ENCODE measurements at places on chromosomes 7 and 10.

GRCh38 chr7:147296986-147297385, 1180.4 kb downstream of the CNTNAP2 start:
- DNase-seq = peak; percentile 0

DNA sequence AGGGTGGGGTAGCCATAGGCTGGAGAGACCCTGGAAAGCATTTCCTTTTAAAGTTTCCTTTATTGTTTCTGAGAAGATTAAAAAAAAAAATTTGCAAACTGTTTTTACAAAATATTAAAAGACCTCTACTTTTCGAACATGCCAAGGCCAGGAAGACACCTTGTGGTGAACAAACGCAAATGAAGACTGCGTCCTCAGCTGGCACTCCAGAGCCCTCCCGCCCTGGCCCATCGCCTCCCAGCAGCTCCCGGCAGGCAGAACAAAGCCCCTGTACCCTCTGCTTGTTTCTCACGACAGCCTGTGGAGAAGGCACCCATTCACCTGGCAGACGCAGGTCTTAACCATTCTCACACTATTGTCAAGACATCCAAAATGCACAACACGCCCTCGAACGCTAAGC, 56.4 kb downstream of the ESYT2 start:
- no peak for DNase-seq

DNA sequence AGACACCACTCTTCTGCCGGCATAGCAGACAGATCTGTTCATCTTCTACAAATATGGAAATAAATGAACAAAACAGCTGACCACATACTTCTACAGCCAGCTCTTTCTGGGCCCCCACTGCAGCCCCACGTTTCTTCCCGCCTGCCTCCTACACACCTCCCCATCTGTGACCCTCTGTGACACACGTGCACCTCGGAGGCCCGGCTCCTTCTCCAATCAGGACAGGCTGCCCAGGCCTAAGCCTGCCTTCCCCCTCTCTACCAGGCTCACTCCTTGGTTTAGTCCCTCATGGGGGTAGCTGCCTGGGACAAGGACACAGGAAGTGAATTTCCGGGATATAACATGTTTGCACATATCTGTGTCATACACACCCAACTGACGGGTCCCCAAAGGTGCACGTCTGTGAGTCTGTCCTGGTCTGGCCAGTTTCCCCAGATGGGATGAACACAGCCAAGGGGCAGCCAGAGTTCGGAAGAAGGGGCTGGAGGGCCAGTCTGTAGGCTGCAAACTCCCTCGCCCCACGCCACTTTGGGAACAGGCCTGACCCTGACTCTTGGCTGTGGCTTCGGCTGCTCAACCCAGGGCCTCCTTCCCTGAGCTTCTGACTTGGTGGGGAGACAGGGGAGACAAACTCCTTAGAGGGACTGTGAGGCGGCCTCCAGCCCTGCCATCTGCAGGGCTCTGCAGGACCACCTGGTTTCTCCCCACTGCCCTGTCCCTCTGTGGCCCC, 30.3 kb downstream of the PITRM1 start:
- DNase-seq = no peak

GRCh38 chr7:129169686-129170440, 18.6 kb upstream of the SMO start:
- no peak for DNase-seq

- no peak for DNase-seq
Measured at GRCh38 chr7:95716357-95717122, 55.8 kb upstream of the DYNC1I1 start.

- no peak for DNase-seq
Measured at GRCh38 chr7:128112018-128112780, 81.0 kb upstream of the LRRC4 start.

GRCh38 chr10:27643301-27643700, 102.3 kb downstream of the MKX start:
- DNase-seq = no peak

GRCh38 chr7:43588477-43589132, 5.7 kb downstream of the STK17A start:
- no peak for DNase-seq

GRCh38 chr10:91977491-91977890, 53.9 kb downstream of the BTAF1 start:
- no peak for DNase-seq

GRCh38 chr7:131077735-131078134, 249.9 kb upstream of the MKLN1 start:
- no peak for DNase-seq

DNA sequence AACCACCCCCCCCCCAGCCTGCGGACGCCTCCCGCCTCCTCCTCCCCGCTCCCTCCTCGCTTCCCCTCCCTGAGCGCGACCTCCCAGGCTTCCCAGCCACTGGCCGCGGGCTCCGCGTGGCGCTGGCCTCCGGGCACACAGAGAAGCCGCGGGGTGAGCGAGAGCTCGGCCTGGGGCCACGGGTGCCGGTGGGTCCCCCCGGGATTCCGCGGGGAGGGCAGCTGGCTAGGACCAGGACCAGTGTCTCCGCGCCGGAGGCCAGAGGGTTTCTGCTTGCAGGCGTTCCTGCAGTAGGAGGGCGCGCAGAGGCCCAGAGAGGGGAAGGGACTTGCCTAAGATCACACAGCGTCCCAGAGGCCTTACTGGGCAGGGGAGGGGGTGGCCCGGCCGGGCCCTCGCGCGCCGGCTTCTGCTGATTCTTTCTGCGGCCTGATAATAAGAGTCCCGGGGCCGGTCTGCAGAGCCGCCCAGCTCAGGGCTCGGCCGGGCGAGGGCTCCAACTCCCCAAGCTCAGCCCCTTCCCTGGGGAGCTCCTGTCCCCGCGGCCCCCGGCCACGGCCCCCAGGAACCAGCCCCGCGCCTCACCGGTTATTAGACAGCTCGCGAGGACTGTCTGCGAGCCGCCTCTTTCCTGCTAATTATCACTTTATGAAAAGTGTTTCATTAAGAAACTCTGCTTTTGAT, 10.1 kb downstream of the UNCX start:
- DNase-seq = no peak

DNA sequence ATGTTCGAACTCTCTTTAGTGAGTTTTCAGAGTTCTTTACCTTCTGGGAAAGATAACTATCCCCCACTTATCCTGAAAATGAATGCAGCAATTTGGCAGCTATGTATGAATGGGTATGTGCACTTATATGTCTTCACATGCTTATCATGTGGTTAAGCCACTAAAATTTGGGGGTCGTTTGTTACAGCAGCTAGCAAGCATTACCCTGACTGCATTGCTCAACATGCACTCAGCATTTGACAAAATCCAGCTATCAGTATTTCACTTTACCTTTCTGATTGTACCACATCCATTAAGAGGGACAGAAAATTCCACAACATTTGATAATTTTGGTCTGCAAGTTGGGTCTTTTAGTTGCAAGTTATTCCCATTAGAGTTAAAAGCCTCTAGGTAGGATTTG, 9.7 kb downstream of the CUZD1 start:
- DNase-seq = no peak

- peak; percentile 70 for DNase-seq
Measured at GRCh38 chr10:30435073-30435422, 1.1 kb downstream of the MAP3K8 start.

DNA sequence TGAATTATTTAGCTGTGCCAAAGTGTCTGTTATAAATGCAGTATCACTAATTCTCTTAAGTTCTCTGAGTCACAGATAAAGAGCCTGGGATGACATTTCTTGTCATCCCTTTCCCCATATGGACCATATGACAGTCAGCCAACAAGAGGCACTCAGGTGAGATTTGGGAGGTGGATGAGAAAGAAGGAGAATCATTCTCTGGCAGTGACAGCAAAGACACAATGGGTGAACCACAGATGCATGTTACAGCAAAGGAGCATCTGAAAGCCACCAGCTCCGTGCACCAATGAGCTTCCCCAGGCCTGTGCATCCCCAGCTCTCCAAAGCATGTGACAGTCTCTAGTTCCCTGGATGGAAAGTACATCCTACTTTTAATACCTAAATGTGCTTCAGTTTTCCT, 10.8 kb downstream of the GIMAP6 start:
- DNase-seq = no peak

GRCh38 chr7:142412551-142413193, 154.8 kb upstream of the PRSS58 start:
- peak; percentile 75 for DNase-seq

- DNase-seq = no peak
Measured at GRCh38 chr7:100728196-100728595, 5.2 kb upstream of the ZAN start.

- DNase-seq = no peak
Measured at GRCh38 chr10:99656199-99657064, 2.9 kb upstream of the ENTPD7 start.

DNA sequence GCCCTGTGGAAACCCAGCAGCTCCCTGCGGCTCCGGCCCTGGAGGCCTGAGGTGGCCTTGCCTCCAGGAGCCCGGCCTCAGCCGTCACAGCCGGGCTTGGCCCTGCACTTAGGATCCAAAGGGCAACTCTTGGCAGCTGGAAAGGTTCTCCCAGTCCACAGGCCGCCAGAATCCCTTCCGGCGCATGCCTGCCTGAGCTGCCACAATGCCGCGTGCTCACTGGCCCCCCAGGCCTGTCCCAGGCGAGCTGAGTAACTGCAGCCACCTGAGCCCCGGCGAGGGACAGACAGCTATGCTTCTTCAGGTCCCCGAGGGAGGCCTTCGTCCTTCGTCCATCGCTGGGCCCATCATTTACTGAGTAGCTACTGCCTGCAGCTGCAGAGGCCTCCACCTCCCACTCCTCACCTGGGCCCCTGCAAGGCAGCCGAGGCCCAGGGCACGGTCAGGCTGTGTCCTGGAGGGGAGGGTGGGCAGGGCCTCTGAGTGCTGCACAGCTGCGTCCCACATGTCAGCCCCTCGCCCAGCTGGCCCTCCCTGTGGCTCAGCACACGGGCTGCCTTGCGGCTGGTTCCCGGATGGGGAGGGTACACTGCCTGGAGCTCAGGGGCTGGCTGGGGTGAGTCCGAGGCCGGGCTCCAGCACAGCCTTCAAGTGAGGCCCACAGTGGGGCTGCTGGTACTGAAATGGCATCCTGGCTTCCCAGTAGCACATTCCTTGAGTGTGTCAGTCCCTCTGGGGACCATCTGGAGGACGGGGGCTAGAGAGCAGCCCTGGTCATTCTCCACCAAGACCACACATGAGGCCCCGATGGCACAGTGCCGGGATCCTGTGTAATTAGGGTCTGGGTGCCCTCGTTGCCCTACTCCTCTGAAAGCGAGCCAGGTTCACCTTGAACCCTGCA, 172.5 kb downstream of the ELFN1 start:
- no peak for DNase-seq

DNA sequence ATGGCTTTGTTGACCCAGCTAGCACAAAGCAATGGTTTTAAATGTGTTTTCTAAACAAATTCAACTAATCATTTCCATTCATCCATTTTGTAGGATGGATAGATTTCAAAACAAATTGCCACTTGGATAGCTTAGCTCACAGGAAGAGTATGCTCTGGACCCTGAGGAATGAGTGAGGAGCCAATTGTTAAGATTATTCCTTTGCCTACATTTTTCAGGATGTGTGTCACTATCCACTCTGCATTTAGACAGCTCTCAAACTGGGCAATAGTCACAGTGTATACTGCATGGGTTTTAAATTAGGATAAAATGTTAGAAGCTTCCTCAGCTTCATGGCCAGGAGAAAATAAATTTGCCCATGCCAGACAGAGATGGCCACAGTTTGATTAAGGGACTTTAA, 605.6 kb upstream of the TEX47 start:
- no peak for DNase-seq

DNA sequence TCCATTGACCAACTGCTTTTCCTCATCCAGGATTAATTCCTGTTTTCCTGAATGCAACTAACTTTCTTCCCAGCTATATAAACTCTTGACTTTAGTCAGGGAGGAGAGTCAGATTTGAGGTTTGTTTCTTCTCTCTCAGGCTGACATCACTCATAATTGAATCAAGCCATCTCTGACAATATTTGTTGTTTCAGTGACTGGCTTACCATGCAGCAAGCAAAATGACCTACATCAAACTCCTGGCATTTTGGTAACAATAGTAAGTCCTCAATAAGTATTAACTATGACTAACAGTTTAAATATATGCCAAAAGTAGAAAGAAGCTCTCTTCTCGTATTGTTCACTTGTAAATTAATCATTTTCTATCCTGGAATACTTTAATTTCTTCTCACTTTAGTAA, 625.7 kb upstream of the KCND2 start:
- peak; percentile 57 for DNase-seq

DNA sequence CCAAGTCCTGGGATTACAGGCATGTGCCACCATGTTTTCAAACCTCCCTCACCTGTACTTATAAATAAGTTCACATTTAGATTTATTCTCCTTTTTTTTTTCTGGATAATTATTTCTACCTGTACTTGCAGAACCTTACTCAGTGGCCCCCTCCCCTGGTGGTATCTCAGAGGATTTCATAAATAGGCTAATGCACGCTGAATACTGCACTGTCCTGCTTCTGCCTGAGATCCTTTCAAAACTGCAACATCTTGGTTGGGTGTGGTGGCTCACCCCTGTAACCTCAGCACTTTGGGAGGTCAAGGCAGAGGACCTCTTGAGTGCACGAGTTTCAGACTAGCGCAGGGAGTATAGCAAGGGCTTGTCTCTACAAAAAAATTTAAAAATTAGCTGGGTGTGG, 4.6 kb upstream of the BLVRA start:
- DNase-seq = no peak

DNA sequence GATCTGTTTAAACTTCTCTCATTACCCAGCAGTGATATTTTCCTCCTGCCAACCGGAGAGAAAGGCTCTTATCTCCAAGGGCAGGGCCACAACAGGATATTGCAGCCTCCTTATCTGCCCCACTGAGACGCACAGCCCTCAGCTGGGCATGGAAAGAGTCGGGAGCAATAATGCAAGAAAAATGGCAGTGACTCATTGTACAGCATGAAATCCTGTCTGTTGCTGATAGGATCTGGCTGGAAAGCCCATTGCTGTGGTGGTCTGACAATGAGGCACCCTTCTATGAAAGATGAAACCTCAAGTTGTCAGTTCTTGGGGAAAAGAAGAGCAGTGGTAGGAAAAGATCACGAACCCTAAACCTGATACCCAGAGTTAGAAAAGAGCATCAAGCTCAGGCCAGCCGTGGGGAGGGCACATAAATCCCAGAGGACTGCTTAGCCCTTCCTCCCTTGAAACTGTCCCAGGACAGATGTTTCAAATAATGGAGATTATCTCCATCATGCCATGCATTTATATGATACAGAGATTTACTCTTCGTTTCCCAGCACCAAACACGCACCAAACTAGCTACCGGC, 47.0 kb upstream of the FIGNL1 start:
- peak; percentile 76 for DNase-seq

GRCh38 chr10:31586723-31587638, 268.0 kb downstream of the ZEB1 start:
- DNase-seq = no peak
